ENCODE measurements at places on chromosomes 5 and 9.

DNA sequence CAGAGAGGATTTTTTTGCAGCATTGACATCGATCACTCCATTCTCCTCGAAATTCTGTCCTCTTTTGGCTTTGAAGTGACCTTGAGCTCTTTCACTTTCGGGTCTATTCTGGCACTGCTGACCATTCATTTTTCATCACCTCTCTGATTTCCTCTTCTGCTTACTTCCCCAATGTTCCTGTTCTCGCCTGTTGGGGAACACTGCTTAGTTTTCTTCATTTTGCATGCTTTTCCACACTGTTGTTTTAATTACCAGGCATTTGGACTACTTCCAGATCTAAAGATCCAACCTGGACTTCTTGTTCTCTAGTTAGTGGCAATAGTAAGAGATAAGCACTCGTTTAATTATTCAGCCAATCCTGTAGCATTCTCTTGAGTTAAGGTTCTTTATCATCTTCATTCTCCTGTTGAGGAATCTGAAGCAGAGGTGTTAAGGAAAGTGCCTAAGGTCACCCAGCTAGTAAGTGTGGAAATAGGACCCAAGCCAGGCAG lies 53.4 kb downstream of the MAN2A1 start:
- DNase-seq: no peak

- no peak for DNase-seq
Observed at GRCh38 chr5:56310711-56311204, 77.6 kb upstream of the ANKRD55 start.

GRCh38 chr9:125585503-125586171 lies 121.4 kb downstream of the MAPKAP1 start:
- no peak for DNase-seq

- no peak for DNase-seq
Observed at GRCh38 chr5:106085136-106085535, 1585.6 kb downstream of the EFNA5 start.

- DNase-seq: no peak
Observed at GRCh38 chr5:76467216-76467615, 64.1 kb downstream of the IQGAP2 start.

- DNase-seq: no peak
Observed at GRCh38 chr5:121974261-121974660, 12.5 kb downstream of the SRFBP1 start.

DNA sequence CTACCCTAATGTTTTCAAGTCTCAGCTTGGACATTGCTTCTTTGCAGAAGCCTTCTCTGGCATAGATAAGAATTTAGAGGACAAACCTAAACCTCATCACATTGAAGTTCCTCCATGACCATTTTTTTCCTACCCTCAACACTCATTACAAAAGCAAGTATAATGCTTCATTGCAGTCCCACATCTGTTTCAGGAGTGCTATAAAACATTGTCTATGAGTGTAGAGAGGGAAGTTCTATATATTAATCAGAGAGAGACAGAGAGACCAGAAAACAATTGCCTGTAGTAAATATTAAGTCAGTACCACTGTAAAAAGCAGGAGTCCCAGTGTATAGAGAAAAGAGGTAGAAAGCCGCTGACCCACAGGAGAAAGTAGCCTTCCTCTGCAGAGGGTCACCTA lies 149.7 kb downstream of the PRELID2 start:
- no peak for DNase-seq

- DNase-seq: no peak
Observed at GRCh38 chr5:98443881-98444280, 329.6 kb upstream of the RGMB start.

DNA sequence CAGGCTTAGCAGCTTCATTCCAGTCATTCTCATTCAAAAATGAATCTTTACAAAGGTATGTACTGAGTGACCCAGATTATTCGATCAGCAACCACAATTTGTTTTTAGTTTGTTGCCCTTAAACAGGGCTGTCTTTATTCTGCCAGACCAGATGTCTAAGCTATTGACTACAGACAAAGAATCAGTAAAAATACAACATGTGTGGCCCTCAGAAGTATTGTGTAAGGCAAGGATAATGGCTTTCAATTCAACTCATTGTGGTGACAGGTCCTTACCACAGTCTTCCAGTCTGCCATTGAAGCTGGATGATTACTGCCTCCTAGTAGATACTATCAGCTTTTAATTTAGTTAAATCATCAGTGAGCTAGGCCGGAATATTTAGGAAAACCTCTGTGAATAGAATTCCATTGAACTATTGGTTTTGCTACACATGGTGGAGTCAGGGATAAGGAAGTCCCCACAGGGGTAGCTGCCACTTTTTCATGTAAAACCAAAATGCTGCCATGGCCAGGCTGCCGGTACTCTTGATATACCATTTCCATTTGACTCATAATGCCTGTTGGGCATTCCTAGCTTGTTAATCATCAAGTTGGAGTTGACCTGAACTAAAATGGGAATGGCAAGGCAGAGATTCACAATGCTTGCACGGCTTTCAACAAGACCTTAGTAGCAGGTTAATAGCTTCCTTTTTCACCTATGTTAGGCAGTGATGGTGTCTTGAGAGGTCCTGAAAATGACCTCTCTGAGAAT lies 175.6 kb downstream of the MEF2C start:
- no peak for DNase-seq

DNA sequence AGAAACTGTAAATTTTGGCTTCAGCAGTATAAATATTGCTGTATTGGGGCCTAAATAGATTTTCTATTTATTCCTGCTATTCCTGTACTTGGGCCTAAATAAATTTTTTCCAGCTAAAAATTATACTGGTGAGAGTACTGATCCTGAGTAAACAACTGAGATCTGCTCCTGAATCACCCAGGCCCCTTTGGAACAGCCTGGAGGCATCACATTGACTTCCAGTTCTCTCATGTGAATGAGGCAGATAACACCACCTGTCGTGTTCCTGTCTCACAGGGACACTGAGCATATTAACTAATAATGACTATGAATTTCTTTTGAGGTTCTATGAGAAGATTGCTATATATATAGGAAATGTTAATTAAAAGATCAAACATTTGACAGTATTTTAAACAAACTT lies 119.5 kb upstream of the PLCXD3 start:
- DNase-seq: no peak

DNA sequence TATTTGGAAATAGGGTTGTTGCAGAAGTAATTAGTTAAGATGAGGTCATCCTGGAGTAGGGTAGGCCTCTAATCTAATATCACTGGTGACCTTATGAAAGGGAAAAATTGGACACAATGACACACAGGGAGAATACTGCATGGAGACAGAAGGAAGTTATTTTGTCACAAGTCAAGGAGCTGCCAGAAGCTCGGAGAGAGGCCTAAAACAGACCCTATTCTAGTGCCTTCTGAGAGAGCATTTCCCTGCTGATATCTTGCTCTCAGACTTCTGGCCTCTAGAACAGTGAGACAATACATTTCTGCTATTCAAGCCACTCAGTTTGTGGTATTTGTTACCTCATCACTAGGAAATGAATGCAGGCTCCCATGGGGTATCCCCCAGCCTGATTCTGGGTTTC lies 332.9 kb downstream of the CSNK1G3 start:
- DNase-seq: no peak

GRCh38 chr9:90176901-90177300 lies 465.7 kb downstream of the DIRAS2 start:
- DNase-seq: no peak

- no peak for DNase-seq
Observed at GRCh38 chr5:83199126-83199525, 121.8 kb downstream of the XRCC4 start.

DNA sequence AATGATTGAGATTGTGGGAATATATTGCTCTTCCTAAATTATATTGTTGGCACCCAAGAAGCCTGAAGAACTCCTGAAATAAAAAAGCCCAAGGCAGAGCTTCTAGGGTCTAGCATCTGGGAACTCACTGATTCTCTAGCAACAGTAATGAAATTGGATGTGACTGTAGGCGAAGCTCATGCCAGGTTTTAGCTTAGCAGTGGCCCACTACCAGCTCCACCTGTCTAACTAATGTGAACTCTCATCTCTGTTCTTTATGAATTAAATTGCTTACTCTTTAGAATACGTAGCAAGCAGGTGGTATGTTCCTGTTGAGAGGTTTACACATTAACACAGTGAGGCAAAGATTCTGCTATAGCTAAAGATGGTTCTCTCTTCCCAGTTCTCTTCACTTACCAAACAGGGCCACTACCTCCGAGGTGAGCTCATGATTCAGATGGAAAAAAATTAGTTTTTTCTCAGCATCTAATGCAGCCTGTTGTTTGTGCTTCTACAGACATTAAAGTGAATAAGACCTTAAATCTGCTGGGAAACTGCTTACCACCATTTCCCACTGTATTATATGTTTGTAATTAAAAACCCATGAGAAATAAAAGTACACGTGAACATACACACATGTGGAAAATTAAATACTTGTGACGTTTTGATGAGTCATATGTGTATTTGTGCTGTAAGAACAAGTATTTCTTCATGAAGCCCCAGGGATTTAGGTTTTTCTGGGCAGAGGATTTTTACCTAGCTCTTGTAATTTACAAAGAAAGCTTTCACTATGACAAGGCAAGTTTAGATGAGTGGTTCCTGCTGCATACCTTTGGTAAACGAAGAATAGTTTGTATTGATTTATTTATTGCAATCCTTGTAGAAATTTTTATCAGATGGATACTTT lies 360.1 kb downstream of the KDM4C start:
- no peak for DNase-seq

Data from stimulated activated CD8-positive, alpha-beta memory T cell treated with anti-CD3 and anti-CD28 coated beads, Interleukin-15, amount 100 ng/mL, for 48 hours (primary cell).